AML-193 (cell line): ENCODE measurements at places on chromosomes 5 and 9.
A peak's percentile ranks its signal among the peaks of the same experiment; 100 is the strongest.

DNA sequence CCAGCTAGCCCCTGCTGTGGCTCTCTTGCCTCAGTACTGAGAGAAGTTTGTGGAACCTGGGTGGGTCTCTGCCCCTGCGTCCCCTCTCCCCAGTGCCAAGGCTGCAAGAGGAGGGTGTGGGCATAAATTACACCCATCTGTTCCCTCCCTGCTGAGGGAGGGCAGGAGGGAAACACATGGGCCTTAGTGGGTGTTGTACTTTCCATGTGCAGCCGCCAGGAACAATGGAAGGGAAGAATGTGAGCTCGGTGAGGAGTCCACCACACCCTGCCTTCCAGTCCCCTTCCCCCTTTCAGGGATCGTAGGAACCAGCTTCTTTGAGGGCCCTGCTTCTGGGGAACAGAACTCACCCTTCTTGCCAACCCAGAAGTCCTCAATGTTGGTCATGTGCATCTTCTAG lies 138.2 kb upstream of the KLF4 start:
- no peak for DNase-seq

DNA sequence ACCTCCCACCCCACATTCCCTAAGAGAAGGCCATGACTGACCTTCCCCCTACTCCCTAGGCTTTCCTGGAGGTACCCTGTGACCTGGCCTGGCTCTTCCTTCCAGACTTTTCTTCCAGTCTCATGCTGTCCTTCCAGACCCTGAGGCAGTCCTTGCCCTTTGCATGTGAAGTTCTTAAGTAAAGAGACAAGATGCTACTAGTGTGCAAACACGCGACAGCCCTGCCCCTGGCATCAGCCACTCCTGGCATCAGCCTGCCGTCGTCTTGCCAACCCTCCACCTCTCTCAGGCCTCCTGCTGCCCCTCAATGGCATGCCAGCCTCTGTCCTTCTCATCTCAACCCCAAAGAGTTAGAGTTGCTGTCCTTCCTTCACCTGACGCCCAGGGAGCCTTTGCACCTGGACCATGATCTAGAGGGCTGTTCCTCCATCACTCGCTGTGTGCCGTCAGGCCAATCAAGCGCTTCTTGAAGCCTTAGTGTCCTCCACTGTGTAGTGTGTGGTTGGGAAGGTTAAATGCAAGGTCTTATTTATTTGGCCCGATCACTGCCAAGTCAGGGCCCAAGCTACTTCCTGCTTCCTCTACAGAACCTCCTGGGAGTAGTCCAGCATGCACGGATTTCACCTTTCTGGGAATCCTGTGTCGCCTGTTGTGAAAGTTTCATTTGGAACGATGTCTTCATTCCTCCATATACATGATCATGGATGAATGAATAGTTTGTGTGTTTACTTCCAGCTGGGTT lies 61.9 kb downstream of the WWC1 start:
- DNase-seq, result no peak

- peak; percentile 49 for DNase-seq
These were observed 101.3 kb downstream of the RASEF start for GRCh38 chr9:82961504-82962125.

GRCh38 chr5:17370651-17371050 lies 127.4 kb upstream of the TAF11L2 start:
- DNase-seq, result no peak

- DNase-seq, result no peak
These were observed 62.4 kb upstream of the IL7R start for GRCh38 chr5:35794328-35794619.

DNA sequence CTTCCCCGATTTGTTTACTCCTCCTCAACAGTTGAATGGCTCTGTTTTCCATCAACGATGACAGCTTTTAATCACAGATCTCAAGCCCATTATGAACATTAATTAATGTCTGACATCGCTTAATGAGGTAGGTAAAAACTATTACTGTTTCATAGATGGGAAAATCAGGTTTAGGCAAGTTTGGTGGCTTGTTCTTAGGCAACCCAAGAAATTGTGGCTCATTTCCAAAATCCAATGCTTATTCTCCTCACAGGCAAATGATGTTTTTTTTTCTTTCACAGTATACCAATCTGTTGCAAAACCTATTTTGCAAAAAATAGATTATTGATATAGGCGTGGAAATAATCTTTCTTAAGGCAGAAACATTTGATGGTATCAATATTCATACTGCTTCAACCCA lies 70.8 kb upstream of the CHD1 start:
- DNase-seq, result no peak

- DNase-seq, result no peak
These were observed at the start of gene RANBP3L for GRCh38 chr5:36301858-36302603. RANBP3L (minus strand) TSS chr5:36301902; CDS start chr5:36301416, 486 bp downstream.

- no peak for DNase-seq
These were observed 22.2 kb upstream of the GFPT2 start for GRCh38 chr5:180375291-180375690.

DNA sequence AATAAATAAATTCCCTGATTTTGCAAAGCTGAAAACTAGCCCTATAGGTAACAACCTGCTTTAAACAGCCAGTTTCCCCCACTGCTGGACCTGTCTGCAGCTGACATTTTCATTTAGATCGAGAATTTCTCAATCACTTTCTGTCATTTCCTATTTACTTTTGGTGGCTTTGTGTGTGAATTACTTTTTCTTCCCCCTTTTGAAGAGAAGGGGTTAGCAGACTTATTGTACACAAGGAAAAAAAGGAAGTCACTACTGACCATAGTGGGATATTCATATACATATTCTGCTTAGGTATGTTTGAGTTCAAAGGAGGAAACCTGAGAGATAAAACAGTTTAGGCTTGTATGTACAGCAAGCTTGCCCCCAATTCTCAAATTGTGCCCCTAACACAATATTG lies 27.0 kb upstream of the IFNB1 start:
- DNase-seq, result peak; percentile 92

- no peak for DNase-seq
These were observed 22.9 kb downstream of the OR2V2 start for GRCh38 chr5:181170237-181170825.

- DNase-seq, result peak; percentile 3
These were observed 1.9 kb upstream of the PPP2CA start for GRCh38 chr5:134227776-134228175.

- no peak for DNase-seq
These were observed 425.8 kb downstream of the MAN2A1 start for GRCh38 chr5:110115503-110115902.

- no peak for DNase-seq
These were observed 14.5 kb downstream of the C9orf43 start for GRCh38 chr9:113425072-113425471.

GRCh38 chr9:136673088-136673974 lies 10.6 kb downstream of the EGFL7 start:
- no peak for DNase-seq

DNA sequence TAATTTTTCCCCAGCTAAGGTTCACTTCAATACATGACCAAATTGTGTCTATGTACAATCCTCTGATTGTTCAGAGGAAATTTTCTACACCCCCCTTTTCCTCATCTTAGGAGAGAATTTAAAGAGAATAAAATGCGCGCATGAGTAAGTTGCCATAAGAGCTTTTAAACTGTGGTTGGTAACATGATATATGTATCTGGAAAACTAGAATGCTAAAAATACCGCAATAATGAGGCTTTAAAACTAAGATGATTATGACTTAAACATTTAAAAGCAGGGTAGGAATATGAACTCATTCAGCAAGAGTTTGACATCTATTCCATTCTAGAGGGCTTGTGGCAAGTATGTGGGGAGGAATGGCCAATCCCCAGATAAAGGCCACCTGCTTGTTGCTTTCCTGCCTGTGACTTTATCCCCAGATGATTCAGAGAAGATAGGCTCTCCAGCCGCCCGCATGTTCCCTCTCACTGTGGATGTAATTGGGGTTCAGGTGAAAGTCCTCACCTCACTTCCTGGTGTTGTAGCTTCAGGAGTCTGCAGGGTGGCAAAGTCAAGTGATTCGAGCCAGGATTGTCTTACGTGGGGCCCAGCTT lies 26.5 kb upstream of the BASP1 start:
- DNase-seq, result no peak

DNA sequence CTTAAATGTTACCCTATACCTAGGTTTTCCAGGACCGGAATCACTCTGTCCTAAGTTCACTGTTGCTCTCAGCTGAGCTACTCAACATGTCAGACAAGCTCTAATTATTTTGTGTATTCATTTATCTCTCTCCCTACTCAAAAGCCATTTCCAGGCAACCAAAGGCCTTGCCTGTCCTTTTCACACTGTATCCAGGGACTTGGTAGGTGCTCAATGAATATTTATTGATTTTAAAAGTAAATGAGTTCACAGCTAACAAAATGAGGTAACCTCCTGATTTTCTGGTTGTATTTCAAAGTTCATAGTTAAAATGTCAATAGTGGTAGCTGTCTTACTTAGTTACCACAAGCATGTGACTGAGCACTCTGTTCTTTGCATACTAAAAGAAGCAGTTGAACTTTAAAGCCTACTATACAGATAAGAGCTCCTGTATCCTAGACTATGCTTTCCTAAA lies 522.2 kb downstream of the ACTL7B start:
- no peak for DNase-seq

DNA sequence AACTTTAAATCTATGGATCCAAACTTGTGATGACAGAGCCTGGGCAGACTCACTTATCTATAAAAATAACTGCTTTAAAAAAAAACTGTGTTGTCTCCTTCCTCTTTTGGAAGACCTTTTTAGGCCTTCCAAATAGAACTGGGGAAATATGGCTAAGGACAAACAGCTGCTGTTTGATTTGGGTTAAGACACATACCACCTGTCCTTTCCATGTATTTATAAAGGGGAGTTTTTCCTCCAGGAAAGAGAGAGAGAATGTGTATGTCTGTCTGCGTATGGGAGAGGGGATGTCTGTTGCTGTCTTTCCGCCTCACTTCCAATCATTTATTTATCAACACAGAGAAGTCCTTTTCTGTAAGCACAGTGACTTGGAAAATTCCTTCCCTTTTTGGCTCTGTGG lies 2.8 kb downstream of the ARHGEF37 start:
- no peak for DNase-seq

GRCh38 chr9:34365282-34365681 lies 11.4 kb downstream of the MYORG start:
- DNase-seq, result no peak

DNA sequence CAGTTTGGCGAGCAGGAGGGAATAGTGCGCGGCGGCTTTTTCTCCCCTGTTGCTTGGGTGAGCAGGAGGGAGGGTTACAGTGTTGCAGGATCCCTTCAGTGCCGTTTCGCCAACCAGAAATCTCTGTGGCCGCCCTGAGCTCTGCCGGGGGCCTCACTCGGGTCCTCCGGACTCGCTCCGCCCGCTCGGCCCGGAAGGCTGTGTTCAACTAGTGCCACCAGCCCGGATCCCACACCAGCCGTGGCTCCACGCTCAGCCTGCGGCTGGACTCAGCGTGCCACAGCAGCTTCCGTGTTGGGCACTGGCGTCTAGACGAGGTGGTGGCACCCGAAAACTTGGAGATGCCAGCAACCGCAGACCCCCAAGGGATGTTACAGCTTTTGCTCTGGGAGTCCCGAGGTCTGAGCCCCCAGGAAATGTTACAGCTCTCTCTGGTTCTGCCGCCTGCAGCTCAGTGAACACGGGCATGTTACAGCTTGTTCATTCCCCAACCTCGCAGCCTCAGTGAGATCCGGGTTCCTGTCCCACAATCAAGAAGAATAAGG lies 16.0 kb upstream of the OR13C9 start:
- no peak for DNase-seq

DNA sequence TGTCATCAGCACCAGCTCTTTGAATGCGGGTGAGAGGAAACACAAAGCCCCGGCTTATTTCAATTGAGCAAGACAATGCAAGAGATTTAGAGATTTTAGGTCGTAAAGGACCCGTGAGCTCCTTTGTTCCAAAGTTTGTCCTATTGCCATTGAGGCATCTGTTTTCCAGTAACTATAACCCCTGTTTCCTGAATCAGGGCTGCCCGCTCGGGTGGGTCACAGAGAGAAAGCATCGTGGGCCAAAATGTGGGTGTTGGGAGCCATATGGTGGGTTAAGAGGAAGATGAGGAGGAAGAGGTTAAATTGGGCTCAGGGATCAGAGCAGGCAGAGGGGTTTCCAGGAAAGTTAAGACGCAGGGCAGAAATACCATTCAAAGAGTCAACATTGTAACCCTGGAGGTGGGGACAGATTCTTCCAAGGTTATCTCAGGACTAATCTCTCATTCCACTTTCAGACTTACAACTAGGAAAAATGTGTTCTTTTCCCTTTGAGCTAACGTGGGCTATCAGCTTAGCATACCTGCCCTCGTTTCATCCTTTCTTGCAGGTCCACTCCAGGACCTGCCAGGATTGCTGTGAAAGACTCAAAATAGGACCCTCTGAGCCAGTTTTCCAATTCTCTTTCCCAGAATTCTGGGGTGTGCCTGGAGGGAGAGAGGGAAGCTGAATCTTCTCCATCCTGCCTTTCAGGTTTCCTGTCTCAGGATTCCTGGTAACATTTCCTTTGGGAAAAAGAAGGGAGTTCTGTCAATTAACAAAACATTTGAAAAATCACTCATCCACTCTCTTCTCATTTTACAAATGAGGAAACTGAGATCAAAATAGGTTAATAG lies 95.5 kb upstream of the TAF11L2 start:
- DNase-seq, result no peak

DNA sequence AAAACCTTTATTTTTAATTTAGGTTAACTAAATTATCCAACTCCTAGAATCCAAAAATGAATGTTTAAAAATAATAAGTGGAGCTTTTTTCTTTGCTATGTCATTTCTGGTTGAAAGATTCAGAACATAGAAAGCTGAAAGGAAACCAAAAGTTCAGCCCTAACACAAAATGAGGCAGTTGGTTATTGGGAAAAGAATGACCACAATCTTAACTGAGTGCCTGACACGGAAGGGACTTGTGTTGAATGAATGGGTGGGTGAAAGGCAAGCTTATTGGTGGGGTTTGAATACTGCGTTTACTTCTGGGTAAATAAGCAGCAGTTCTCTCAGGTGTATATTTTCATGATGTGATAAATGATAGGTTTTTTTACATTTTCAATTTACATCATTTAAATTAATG lies 243.5 kb downstream of the IRX1 start:
- DNase-seq, result no peak

- no peak for DNase-seq
These were observed 717.9 kb upstream of the WWC1 start for GRCh38 chr5:167573370-167574127.

DNA sequence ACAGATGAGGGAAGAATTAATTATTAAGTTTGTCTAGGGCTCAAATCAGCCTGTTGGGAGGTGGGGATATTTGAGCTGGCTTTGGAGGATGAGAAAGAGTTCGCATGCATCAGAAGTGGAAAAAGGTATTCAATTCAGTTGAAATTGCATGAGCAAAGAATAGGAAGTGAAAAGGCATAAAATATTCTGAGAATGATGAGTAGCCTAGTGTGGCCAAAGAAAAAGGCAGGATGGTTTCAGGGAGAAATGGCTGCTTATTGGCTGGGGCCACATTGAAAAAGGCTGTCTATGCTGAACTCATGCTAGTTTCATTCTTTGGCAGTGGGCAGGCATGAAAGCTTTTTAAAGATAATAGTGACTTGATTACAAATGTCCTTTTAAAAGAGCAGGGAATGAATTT lies 235.4 kb upstream of the RIOK2 start:
- DNase-seq, result no peak

- DNase-seq, result no peak
These were observed 213.3 kb upstream of the FBXL7 start for GRCh38 chr5:15286650-15287049.
